Right atrium auricular region (tissue), 2 donors: ENCODE measurements at places on chromosomes 2 and 18. TPM values are rescaled to one million over a fixed set of nuclear protein-coding genes. Genes with fewer than 3 reads are reported as not detected.

- DNase-seq: peak; percentile 84
Measured at GRCh38 chr2:240374085-240374907, 61.2 kb upstream of the GPC1 start.

Gene EML6
- 1.1 TPM for total RNA-seq

- no peak for DNase-seq
Measured at GRCh38 chr18:52391810-52392559, 52.0 kb downstream of the DCC start.

Gene TGIF1
- 44.8 TPM for total RNA-seq

Gene THSD7B
- 0.07 TPM for total RNA-seq

Gene RBKS
- total RNA-seq: 2.1 TPM

Gene CRYBA2
- not detected for total RNA-seq

DNA sequence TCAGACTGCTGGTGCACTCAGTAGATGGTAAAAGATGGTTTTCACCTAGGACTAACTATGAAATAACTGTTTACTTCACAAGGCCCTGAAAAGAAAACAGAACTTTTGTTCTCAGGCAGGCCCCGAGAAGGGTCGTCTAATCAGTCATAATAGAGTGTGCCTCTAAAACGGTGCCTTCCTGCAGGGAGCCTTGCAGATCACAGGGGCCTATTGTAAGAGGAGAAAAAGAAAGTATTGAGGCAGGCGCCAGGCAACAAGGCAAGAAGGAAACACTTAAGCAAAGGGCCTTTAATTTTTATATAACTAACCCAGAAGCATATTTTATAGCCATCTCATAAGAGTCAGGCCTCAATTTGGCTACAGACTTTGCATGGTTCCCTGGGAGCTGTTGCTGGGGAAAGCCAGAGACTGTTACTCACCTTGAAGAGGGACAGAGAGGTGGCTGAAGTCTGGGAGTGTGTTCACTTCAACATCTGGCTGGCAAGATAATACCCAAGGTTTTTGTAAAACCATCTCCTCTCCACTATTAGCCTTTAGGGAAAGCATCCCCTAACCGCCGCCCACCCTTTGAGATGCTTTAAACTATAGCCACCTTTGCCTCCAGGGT, 117.1 kb downstream of the PRPF40A start:
- DNase-seq: no peak

DNA sequence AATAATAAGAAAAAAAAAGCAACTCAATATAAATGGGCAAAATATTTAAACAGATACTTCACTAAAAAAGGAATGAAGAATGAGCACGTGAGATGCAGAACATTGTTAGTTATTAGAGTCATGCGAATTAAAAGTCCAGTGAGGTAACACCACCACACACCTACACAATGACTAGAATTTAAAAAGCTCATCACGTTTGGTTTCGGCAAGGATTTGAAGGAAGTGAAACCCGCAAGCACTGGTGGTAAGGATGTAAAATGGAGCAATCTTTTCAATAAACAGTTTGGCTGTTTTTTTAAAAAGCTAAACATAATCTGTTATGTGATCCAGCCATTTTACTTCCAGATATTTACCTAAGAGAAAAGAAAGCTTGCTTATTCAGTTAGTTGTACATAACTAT, 1181.6 kb upstream of the CELF4 start:
- DNase-seq: no peak

DNA sequence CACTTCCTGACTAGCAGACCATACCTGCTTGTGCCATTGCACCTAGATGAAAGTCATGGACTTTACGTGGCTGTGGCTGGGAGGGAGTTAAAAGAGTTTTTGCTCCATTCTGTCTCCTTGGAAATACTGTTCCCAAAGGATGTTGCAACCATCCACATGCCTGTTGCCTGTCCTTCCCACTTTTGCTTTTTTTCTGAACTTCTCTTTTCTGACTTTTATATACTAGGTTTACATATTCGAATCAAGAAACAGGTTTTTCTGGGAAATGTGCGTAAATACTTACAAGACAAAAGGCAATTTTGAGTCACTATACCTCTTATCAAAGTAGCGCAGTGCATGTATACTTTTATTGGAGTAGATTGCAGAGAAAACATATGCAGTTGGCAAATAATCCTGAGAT, 244.8 kb downstream of the PRKCE start:
- no peak for DNase-seq

- DNase-seq: peak; percentile 80
Measured at GRCh38 chr2:197255543-197255942, 55.0 kb downstream of the ANKRD44 start.

DNA sequence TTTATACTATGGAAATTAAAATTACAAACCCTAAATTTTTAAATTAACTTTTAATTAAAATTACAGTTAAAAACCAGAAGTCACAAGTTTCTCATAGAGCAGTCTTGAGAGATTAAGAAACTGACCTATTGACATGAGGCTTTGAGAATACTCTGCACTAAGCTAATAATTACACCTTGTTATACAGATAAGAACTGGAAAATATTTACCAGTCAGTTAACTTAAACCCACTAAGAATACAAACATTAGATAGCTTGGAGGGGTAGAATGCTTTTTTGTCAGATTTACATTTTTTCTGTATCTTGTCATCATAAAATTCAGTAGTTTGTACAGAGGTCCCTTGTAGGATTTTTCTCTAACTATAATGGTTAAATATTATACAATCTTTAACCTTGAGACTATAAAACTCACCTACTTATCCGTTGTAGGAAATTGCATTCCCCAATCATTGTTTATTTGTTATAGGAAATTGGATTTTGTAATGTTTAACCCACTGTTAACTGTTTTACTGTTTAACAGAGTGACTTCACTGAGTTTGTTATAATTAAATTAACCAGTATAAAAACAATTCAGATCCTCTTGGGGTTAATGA, 219.7 kb upstream of the PKDCC start:
- DNase-seq: no peak

Gene CPS1
- total RNA-seq: 2.2 TPM

Gene CXCR1
- total RNA-seq: 0.78 TPM

Gene CAVIN2
- total RNA-seq: 118 TPM

- DNase-seq: no peak
Measured at GRCh38 chr2:44347526-44347925, 13.8 kb downstream of the PREPL start.

Gene MIB1
- 16.7 TPM for total RNA-seq

DNA sequence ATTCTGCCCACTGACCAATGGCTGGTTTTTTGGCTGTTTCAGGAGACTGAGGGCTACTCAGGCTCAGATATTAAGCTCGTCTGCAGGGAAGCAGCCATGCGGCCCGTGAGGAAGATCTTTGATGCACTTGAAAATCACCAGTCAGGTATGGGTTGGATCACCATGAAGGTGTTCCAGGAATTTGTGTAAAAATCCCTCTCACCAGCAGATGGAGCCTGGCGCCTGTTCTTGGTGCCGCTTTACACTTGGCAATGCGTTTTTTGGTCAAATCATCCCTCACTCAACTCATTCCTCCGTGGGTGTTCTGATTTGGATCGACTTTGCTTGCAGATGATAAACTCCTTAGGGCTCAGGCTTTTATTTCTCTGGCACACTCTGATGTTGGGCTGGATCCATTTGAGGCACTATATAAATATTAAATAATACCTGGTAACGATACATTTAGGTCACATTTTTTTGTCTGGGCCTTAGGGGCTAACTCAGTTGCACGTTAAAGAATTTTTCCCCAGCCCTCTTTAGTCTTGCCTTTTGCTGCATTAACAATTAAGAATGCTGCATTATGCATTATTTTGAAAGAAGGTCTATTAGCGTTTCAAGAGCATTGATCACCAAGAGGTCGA, 50.0 kb downstream of the HDHD2 start:
- peak; percentile 65 for DNase-seq

GRCh38 chr2:237096201-237096600, 10.5 kb downstream of the COPS8 start:
- no peak for DNase-seq

DNA sequence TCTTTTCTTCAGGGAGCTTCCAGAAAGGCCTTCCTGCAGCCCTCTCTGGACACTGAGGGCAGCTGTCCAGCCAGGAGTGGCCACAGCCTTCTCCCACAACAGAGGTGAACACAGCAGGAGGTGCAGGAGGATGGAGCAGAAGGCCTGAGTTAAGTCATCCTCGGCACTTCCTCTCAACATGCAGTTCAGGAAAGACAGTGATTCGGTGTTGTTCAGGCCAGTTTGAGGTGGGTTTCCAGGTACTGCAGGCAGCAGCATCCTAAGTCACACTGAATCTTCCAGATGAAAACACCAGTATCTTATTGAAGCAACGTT, 225.3 kb upstream of the PXDN start:
- no peak for DNase-seq

Gene ANKRD44
- 10.1 TPM for total RNA-seq

Gene RESP18
- not detected for total RNA-seq

- DNase-seq: no peak
Measured at GRCh38 chr2:54480025-54480424, 23.9 kb downstream of the SPTBN1 start.

Gene NMUR1
- total RNA-seq: 0.93 TPM

DNA sequence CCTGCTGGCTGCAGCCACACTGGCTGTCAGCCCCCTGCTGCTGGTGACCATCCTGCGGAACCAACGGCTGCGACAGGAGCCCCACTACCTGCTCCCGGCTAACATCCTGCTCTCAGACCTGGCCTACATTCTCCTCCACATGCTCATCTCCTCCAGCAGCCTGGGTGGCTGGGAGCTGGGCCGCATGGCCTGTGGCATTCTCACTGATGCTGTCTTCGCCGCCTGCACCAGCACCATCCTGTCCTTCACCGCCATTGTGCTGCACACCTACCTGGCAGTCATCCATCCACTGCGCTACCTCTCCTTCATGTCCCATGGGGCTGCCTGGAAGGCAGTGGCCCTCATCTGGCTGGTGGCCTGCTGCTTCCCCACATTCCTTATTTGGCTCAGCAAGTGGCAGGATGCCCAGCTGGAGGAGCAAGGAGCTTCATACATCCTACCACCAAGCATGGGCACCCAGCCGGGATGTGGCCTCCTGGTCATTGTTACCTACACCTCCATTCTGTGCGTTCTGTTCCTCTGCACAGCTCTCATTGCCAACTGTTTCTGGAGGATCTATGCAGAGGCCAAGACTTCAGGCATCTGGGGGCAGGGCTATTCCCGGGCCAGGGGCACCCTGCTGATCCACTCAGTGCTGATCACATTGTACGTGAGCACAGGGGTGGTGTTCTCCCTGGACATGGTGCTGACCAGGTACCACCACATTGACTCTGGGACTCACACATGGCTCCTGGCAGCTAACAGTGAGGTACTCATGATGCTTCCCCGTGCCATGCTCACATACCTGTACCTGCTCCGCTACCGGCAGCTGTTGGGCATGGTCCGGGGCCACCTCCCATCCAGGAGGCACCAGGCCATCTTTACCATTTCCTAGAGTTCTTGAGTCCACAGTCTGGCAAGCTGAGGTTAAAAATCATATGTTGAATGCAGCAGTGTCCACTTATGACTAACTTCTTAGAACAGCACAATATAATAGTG, 741 bp downstream of the GPR148 start:
- no peak for DNase-seq

DNA sequence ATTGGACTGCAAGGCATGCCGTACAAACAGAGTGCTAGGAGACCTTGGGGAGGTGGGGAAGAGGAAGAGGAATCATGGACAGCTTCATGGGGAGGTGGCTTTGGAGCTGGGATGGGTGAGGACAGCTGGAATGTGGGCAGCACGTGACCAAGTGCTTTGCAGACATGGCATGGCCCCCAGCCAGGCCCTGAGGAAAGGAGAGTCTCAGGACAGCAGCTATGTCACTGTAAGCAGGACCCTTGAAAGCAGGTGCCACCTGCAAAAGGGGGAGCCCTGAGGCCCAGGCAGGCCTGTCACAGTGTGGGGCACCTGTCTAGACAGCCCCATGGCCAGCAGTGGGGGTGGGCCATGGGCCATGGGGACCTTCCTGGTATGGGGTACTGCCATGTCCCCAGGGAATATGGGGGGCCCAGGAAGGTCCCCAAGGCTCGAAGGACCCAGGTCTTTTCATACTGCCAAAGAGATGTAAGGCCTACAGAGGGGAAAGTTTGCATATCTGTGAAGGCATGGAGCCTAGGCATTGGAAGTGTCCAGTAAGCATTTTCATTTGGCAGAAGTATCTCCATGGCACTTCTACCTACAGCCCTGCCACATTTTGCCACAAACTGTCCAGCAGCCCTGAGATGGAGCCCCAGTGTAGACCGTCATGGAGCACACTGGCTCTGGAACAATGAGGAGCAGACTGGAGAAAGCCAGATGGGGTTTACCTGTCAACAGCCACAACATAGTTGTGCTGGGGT, 9.9 kb downstream of the PAX8 start:
- DNase-seq: no peak
